ENCODE measurements at places on chromosomes 3 and 15.

DNA sequence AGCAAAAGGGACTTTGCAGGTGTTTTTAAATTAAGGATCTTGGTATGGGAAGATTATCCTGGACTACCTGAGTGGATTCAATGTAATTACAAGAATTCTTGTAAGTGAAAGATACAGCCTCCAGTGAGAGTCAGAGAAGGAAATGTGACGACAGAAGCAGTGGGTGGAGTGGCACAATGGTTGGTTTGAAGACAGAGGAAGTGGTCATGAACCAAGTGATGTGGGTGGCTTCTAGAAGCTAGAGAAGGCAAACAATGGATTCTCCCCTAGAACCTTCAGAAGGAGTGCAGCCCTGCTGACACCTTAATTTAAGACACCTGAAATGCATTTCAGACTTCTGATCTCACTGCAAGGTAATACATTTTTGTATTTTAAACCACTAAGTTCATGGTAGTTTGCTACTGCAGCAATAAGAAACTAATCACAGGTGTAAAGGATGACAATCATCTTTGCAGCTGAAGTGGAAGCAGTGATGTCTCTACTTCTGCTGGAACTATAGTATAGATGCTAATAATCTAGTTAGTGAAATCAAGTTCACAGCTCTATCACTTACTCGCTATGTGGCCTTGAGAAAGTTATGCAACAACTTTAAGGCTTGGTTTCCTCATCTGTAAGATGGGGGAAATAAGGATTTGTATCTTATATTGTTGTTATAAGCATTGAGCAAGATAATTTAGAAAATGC, 403.4 kb upstream of the SUCLG2 start:
- peak; percentile 13 for DNase-seq

- no peak for DNase-seq
These were observed at the start of the genes CHDH and IL17RB for GRCh38 chr3:53846134-53846850. Gene CHDH, minus strand, starts transcription at chr3:53846419. Its CDS starts 22,411 bp downstream, at chr3:53824008. Gene IL17RB, plus strand, starts transcription at chr3:53846568. Its CDS starts 21 bp downstream, at chr3:53846589.

- DNase-seq = no peak
These were observed 10.0 kb downstream of the DUSP7 start for GRCh38 chr3:52046186-52046901.

- no peak for DNase-seq
These were observed 958.8 kb upstream of the NR2F2 start for GRCh38 chr15:95371664-95372063.

- no peak for DNase-seq
These were observed 8.6 kb upstream of the SIAH2 start for GRCh38 chr3:150771600-150771999.

DNA sequence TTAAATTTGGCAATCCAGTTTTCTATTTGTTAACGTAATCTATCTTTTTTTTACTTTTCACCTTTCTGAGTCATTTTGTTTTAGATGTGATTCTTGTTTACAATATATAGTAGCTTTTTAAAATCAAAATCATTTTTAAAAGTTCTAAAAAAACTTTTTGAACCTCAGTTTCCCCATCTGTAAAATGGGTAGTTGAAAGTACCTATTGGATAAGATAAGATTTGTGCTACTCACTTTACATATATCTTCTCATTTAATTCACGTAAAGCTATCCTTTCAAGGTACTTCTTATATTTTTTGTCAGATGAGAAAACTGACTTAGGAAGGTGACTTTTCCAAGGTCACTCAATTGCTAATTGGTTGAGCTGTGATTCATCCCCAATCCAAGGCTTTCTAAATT, 153.2 kb downstream of the EEFSEC start:
- DNase-seq = no peak

- no peak for DNase-seq
These were observed 15.4 kb downstream of the ABHD2 start for GRCh38 chr15:89103481-89104171.

- no peak for DNase-seq
These were observed 306.8 kb downstream of the NTRK3 start for GRCh38 chr15:87949575-87950223.

DNA sequence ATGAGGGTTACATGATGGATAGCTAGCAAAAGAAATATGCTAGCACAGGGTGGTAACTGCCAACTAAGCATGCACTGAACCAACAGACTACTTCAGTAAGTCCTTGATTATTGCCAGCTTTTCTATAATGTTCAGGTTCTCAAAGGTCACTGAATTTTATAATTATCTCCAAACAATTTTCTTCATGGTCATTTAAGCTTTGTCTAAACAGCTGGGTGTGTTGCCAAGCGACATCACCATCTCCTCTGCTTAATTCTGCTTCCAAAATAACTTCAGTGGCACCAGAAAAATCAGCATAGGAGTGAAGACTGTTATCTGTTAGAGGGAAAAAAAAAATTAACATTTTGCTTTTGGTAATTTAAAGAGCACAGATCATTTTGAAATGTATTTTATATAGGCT, 54.6 kb upstream of the TOP2B start:
- DNase-seq = no peak

GRCh38 chr15:55494931-55495330, 13.1 kb downstream of the DNAAF4 start:
- DNase-seq = no peak

DNA sequence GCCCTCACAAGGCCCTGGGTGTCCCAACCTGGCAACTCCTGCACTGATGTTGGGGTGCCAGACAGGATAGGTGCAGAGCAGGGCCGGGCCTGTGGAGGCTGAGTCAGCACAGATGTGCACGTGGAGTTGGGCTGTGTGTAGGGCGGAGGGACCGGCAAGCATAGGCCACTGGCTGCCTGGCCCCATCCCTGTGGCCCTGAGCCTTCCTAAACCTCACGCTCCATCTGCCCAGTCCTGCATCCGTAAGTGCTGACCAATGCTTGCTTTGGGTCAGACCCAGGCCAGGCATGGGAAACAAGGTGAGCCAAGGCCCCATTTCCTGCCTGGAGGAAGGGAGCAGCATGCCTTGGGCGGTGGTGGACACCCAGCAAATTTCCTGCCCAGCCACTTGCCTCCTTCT, 5.8 kb upstream of the IQSEC1 start:
- no peak for DNase-seq

Measured in activated CD4-positive, alpha-beta T cell treated with anti-CD3 and anti-CD28 coated beads, Interleukin-2, amount 50 U/mL, for 24 hours (primary cell).